ENCODE measurements at places on chromosomes 12 and 14.

GRCh38 chr12:20390846-20391245 lies 22.5 kb downstream of the PDE3A start:
- no peak for DNase-seq

GRCh38 chr14:24160499-24160849 lies 591 bp upstream of the IRF9 start:
- no peak for DNase-seq

DNA sequence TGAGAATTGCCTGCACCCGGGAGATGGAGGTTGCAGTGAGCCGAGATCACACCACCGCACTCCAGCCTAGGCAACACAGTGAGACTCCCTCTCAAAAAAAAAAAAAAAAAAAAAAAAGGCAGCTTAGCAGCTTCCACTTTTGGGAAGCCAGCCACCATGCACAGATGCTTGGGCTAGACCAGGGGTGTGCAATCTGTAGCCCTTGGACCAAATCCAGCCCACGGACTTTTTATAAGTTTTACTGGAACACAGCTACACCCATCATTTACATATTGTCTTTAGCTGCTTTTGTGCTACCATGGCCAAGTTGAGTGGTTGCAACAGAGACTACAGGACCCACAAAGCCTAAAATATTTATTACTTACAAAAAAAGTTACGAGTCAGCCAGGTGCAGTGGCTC lies 6.7 kb downstream of the CIT start:
- no peak for DNase-seq

- no peak for DNase-seq
Measured at GRCh38 chr14:77570706-77571268, 45.6 kb downstream of the SPTLC2 start.

GRCh38 chr12:34348836-34349672 lies 326.8 kb downstream of the ALG10 start:
- no peak for DNase-seq

DNA sequence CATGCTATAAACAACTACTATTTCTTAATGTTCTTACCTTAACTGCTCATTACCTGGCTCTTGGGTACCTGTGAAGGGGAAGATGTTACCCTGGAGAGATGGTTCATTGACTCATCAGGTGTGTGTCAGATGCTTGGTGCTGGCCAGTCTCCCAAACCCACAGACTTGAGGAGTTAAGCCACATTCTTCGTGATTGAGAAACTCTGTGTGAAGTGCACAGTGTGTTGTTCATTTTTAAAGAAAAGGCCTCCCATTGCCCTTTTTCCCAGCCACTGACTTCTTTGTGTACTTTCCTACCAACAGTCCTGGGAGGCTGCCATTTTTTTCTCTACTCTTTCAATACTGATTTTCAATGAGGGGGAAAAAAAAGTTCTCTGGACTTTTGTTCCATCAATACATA lies 3.2 kb downstream of the MGST1 start:
- no peak for DNase-seq

GRCh38 chr14:76337635-76338545 lies 38.0 kb upstream of the ESRRB start:
- no peak for DNase-seq

- DNase-seq: no peak
Measured at GRCh38 chr12:49462083-49462744, 76.6 kb upstream of the KCNH3 start.

DNA sequence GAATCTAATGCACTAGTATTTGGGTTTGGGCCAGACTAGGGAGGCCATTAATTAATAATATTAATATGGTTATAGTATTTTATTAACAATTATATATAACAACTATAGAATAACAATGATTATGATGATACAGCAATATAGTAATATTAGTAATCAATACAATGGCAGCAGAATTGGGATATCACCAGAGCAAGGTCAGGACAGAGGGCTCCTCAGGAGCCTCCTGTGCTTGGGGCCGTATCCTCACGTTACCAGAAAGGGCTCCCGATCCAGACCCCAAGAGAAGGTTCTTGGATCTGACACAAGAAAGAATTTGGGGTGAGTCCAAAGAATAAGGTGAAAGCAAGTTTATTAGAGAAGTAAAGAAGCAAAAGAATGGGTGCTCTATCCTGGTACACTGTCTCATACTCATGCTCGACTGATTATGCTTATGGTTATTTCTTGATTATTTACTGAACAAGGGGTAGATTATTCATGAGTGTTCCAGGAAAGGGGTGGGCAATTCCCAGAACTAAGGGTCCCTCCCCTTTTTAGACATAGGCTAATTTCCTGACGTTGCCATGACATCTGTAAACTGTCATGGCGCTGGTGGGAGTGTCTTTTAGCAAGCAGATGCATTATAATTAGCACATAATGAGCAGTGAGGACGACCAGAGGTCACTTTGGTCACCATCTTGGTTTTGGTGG lies 61.6 kb downstream of the RIN3 start:
- DNase-seq: no peak

Measured in central memory CD4-positive, alpha-beta T cell (primary cell).